ENCODE measurements at places on chromosomes 5 and 9. TPM values are rescaled to one million over a fixed set of nuclear protein-coding genes. Genes with fewer than 3 reads are reported as not detected.

OR1N1 gene
- total RNA-seq: not detected

GPR150 gene
- 0.05 TPM for total RNA-seq

PDZD2 gene
- 2.6 TPM for total RNA-seq

SYNPO gene
- total RNA-seq: 14.6 TPM

FAM219A gene
- 14.7 TPM for total RNA-seq

ADAMTSL1 gene
- 6.0 TPM for total RNA-seq

SPATA31A3 gene
- not detected for total RNA-seq

ANKH gene
- 21.8 TPM for total RNA-seq

OCLN gene
- total RNA-seq: 4.4 TPM

NUTM2G gene
- total RNA-seq: not detected
